ENCODE measurements at places on chromosomes 13 and 19.
A peak's percentile ranks its signal among the peaks of the same experiment; 100 is the strongest.

- DNase-seq: no peak
Measured at GRCh38 chr13:106918557-106918860, 350.6 kb upstream of the ARGLU1 start.

DNA sequence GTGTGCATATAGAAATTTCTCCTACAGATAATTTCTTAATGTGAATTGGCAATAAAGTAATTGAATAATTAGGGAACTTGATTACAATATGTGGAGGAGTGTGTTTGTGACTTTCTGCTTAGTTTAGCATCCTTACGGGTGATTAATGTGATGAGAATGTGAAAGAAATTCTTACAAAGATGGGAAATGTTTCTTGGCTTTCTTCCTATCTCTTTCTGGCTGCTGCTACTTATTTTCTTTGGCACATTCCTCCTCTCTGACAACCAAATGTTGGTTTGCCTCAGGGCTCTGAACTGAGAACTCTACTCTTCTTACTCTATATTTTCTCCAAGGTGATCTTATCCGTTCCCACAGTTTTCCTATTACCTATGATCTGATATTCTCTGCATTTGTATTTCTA, 300.1 kb downstream of the TBC1D4 start:
- DNase-seq: no peak

GRCh38 chr13:22399801-22400420, 729.0 kb downstream of the FGF9 start:
- DNase-seq: no peak

- no peak for DNase-seq
Measured at GRCh38 chr13:27922883-27923612, 3.2 kb downstream of the PDX1 start.

DNA sequence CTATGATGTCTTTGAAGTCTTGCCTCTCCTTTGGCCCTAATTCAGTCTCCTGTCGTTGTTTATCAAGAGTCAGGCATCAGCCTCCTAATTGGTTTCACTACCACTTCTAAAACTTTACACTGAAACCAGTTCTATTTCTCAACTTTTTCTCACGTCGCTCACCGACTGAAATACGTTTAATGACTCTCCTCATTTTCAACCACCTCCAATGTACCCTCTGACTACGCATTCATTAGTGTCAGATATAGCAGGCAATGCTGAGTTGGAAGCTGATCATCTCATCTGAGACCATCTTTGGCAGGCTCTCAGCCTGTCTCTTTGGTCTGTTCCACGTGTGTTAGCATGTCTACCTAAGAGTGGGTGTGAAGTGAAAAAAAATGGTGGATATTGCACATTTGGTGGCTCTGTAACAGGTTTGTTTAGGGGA, 128.1 kb downstream of the KL start:
- DNase-seq: no peak

- no peak for DNase-seq
Measured at GRCh38 chr13:32297206-32297605, 18.0 kb downstream of the ZAR1L start.

DNA sequence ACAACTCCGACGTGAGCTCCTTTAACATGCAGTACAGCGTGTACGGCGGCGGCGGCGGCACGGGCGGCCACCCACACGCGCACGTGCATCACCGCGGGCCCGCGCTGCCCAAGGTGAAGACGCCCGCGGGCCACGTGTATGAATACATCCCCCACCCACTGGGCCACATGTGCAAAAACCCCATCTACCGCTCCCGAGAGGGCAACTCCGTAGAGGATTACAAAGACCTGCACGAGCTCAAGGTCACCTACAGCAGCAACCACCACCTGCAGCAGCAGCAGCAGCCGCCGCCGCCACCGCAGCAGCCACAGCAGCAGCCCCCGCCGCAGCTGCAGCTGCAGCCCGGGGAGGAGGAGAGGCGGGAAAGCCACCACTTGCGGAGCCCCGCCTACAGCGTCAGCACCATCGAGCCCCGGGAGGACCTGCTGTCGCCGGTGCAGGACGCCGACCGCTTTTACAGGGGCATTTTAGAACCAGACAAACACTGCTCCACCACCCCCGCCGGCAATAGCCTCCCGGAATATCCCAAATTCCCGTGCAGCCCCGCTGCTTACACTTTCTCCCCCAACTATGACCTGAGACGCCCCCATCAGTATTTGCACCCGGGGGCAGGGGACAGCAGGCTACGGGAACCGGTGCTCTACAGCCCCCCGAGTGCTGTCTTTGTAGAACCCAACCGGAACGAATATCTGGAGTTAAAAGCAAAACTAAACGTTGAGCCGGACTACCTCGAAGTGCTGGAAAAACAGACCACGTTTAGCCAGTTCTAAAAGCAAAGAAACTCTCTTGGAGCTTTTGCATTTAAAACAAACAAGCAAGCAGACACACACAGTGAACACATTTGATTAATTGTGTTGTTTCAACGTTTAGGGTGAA, 6.6 kb downstream of the SLITRK5 start:
- DNase-seq: no peak

GRCh38 chr13:26942184-26942583, 181.6 kb upstream of the GPR12 start:
- DNase-seq: no peak

- DNase-seq: no peak
Measured at GRCh38 chr19:36572593-36573019, 486 bp downstream of the ZNF529 start.

- DNase-seq: no peak
Measured at GRCh38 chr13:44876782-44877324, 112.4 kb downstream of the NUFIP1 start.

- no peak for DNase-seq
Measured at GRCh38 chr19:46226438-46226973, 3.0 kb upstream of the IGFL1 start.

DNA sequence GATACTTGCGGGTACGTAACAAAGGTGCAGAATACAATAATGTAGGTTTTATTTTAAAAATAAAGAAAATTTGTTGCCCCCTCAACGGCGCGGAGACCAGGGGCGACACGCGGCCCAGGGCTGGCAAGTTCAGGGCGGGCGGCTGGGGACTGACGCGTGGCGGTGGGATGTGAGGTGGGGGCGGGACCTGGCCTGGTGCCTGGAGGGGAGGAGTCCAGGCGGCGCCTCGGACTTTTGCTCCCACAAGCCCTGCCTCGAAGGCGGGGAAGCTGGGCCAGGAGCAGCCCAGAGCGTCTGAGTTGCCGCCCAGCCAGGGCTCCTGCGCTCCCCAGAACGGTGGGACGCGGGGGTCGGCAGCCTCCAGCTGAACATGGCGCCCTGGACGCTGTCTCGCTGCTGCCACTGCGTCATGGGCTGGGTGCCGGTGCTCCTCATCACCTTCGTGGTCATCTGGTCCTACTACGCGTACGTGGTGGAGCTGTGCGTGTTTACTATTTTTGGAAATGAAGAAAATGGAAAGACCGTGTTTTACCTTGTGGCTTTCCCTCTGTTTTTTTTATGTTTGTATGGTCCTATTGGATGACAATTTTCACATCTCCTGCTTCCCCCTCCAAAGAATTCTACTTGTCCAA, 1122.8 kb upstream of the ATXN8OS start:
- no peak for DNase-seq

- no peak for DNase-seq
Measured at GRCh38 chr19:17997969-17998826, 9.8 kb upstream of the ARRDC2 start.

DNA sequence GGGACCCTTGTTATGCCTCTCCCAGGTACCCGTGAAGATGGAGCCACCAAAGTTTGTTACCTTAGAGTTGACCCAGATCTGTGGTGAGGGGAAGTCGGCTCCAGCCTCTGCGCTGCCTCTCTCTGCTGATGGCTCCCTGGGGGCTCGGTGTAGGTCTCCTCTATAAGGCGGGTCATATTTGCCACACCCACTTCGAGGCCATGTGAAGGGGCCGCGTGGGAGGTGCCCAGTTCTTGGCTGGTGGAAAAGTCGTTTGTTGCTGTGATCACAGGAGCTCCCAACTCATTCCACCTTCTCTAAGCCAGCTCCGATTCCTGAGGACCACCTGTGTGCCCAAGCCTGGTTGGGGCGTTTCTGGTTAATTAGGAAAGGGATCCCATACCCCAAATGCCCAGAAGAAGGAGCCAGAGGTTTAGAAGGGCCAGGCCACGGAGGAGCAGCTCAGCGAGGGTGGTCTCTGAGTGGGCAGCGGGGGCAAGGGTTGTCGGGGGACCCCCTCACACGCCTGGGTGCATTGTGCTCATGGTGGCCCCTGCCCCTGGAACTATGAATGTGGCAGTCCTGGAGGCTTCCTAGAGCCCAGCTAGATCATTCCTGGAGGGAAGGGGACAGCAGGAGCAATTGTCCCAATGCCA, 296.5 kb downstream of the ZNF536 start:
- DNase-seq: no peak

GRCh38 chr13:84358601-84359000, 476.3 kb upstream of the SLITRK1 start:
- no peak for DNase-seq

GRCh38 chr19:33366127-33366526, 7.4 kb upstream of the CEBPG start:
- no peak for DNase-seq

DNA sequence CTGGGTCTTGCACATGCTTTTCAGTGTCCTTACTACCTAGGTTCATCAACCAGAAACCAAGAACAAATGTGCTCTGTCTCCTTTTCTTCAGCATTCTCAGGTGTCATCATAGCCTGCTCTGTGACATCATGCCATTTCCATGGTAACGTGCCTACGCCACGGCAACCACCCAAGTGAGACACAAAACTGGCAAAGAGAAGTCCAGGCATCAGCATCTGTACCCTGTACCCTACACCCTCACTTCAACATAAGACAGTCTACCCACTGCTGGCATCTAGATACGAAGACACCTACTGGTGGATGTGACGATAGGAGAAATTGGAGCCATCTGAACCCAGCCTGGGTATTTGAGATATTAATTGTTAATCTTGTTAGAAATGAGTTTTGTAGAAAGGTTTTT, 13.3 kb downstream of the ZC3H4 start:
- DNase-seq: no peak

GRCh38 chr19:42152910-42153671, 20.8 kb upstream of the POU2F2 start:
- DNase-seq: no peak

GRCh38 chr13:34046457-34046856, 228.5 kb downstream of the RFC3 start:
- no peak for DNase-seq

GRCh38 chr13:59883885-59884284, 279.8 kb downstream of the DIAPH3 start:
- DNase-seq: no peak

- no peak for DNase-seq
Measured at GRCh38 chr13:44255771-44256364, 117.8 kb upstream of the SERP2 start.

- no peak for DNase-seq
Measured at GRCh38 chr19:35408284-35409171, 37.7 kb downstream of the GPR42 start.

- DNase-seq: no peak
Measured at GRCh38 chr19:15642807-15643206, 2.1 kb downstream of the CYP4F3 start.

DNA sequence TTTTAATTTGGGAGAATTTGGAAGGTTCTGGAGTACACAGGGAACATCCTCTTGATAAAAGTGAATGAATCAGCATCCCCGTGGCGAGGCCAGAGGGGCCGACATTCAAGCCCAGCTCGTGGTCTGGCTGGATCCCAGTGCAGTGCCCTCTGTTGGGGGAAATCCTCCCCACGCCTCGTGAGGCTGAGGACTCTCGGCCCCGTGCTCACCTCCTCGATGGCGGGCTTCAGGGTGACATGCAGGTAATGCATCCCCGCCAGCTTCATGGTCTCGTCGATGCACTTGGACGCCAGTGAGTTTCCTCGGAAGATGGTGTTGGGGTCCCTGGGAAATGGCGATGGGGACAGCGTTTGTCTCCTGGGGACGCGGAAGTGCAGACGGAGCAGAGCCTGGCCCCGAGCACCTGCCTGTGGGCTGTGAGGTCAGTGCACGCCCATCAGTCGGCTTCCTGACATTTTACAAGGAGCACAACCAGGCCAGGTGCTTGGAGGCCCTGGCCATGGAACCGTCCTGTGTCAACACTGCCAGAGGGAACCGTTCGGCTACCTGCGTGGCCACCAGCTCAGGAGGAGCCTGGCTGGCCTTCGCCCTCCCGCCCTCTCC, 43.3 kb upstream of the C13orf46 start:
- DNase-seq: no peak

- DNase-seq: no peak
Measured at GRCh38 chr13:87153371-87153770, 517.8 kb upstream of the SLITRK5 start.

DNA sequence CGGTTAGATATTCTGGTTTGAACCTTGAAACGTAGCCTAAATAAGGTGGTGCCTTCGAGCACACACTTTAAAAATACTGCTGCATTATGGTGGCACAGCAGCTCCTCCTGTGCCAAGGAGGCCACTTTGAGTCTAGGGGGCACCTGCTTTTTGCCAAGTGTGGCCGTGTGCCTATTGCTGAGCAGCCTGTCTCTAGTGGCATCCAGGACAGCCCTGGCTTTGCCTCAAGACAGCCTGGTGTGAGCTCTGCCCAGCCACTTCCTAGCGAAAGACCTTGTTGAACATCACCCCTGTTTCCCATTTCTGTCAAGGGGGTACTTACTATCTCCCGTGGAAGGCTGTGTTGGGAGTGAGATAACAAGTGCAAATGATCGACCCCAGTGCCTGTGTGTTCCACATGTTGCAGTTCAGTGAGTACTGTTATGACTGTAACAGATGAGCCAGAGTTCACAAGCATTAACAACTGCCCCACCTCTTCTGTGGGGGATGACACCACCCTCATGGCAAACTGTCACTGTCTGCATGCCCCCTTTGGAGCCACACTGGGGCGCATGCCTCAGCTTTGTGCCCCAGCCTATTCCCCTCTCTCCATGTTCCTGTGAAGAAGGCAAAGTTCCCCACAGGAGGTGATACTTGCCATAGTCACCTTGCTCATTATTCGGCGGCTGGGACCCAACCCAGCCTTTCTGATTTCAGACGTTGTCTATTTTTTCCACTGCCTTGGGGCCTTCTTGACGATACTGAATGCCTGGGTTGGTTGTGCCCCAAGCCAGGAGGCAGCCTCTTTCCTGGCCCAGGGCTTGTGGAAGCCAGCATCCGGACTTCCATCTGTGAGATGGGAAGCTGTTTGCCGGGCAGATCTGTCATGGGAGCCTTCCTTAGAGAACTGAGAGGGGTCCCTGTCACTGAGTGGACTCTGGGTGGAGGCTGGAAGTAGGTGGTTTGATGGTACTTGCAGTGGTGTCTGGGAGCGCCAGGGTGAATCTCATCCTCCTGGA, 5.4 kb downstream of the GATAD2A start:
- no peak for DNase-seq

- DNase-seq: no peak
Measured at GRCh38 chr13:72552731-72553130, 174.7 kb downstream of the MZT1 start.

DNA sequence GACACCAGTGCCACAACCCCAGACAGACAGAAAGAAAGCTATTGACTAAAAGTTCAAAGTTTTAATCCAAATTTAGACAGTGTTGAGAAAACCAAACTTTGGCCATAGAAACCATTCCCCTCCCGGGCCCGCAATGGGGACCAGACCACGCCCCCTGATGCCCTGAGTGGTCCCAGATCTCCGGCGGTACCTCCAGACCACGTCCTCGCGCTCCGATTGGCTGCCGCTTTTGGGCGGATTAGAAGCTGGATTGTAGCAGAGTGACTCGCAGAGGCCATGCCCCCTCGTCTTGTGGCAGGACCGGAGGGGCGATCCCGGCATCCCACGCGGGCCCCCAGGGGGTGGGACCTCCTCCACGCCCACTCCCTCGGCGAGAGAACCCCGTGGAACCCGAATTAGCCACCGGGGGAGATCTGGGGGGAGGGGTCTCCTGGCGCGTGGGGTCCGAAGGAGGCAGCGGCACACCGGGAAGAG, 797 bp upstream of the HSD17B14 start:
- DNase-seq: peak; percentile 53
